Activated CD4-positive, alpha-beta T cell treated with anti-CD3 and anti-CD28 coated beads, Interleukin-2, amount 10 ng/mL, durations not matched to agents 24 days and 14 days (primary cell): ENCODE measurements at places on chromosomes 4 and X.

- DNase-seq, result no peak
These were observed 2.6 kb upstream of the ADH1A start for GRCh38 chr4:99293357-99293756.

GRCh38 chr4:71417150-71417549, 78.3 kb downstream of the SLC4A4 start:
- DNase-seq, result no peak

DNA sequence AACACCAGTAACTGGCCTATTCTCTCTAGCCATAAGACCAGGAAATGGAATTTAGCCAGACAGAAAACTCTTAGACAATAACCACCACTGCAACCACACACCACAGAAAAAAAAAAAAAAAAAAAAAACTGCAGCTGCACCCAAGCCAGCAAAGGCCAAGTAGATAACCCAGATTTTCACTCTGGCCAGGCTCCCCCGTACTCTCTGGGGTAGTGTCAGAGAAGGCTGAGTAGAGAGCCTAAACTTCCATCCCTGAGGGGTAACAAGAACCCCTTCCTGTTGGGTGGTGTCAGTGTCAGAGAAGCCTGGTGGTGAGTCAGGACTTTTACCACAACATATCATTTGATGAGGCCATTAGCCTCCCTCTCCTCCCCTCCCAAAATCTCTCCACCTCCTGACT, 5.6 kb upstream of the DLG3 start:
- DNase-seq, result peak; percentile 61

DNA sequence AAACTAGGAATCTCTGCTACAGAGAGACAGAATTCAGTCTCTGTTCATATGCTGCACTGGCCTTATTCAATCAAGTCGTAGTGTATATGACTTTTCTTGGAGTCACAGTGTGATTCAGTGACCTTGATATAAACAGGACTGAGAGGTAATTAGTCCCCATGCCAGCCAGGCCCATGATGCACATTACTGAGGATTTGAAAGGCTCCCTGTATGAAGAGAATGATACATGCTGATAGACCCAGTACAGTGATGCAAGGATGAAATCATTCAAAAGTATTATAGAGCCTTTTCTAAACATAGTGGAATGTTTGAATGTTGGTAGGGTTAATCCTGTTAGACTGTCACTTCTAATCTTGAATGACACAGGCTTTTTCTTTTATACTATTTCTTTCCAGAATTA, 34.1 kb downstream of the ANXA3 start:
- no peak for DNase-seq

GRCh38 chr4:142350871-142351270, 495.2 kb downstream of the INPP4B start:
- DNase-seq, result no peak

DNA sequence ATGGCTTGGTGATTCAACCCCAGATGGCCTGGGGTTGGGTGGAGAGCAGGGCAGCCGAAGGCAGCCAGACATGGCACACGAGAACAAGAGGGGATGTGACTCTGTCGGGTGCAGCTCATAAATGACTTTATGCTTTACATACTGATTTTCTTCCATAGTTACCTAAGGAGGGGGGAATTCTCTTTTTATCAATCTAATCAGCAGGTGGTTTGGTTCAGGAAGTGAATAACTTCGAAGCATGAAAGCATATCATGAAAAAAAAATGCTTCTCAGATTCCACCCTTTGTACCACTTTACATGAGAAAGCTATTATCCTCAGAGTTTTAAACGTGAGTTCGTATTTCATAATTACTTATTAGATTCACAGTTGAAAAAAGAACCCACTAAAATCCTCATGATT, 908.9 kb upstream of the LCORL start:
- DNase-seq, result no peak

- no peak for DNase-seq
These were observed 9.0 kb downstream of the BMP3 start for GRCh38 chr4:81039351-81039972.

DNA sequence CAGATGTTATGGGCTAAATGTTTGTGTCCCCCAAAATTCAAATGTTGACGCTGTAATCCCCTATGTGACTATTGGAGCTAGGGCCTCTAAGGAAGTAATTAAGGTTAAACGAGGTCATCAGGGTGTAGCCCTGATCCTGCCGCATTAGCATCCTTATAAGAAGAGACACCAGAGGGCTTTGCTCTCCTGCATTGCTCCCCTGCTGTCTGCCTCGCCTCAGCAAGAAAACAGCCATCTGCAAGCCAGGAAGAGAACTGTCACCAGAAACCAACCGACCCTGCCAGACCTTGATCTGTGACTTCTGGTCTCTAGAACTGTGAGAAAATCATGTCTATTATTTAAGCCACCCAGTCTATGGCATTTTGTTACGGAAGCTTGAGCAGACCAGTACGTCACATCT, 331.9 kb downstream of the DCTD start:
- DNase-seq, result no peak

DNA sequence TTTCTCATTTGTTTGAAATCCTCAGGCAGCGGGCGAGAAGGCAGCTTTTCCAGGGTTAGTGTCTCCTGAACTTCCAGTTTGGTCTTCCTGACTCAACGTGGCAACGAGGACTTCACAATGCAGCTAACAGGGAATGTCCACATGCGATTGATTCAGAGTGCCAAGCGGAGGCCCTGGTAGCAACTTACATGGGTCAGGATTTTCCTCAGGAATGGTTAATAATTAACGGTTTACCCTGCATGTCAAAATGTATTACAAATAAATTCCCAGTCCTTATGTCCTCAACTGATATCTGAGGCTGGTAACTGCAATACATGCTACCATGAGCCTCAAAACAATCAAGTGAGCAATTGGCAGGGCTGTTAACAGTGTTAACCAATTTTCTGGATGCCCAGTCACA, 67.2 kb downstream of the MAP3K15 start:
- no peak for DNase-seq

DNA sequence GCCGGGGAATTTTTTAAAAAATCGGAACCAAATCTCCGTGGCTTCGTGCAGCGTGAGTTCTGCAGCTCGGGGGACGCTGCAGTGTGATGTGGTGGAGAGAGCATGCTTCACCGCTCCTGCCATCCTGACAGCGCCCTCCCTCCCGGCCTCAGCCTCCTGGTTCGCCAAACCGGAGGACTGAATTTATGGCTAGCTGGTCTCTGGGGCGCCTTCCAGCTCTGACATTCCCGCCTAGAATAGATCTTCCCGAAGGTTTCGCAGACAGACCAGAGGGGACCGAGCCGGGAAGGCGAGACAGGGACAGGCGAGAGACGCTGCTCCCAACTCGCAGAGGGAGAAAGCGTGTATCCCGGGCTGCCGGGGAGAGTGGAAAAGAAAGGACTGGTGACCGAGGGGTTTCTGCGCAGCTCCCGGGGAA, 25.9 kb downstream of the HOPX start:
- DNase-seq, result peak; percentile 64

- no peak for DNase-seq
These were observed 75.8 kb upstream of the CCDC160 start for GRCh38 chrX:134161162-134161561.

DNA sequence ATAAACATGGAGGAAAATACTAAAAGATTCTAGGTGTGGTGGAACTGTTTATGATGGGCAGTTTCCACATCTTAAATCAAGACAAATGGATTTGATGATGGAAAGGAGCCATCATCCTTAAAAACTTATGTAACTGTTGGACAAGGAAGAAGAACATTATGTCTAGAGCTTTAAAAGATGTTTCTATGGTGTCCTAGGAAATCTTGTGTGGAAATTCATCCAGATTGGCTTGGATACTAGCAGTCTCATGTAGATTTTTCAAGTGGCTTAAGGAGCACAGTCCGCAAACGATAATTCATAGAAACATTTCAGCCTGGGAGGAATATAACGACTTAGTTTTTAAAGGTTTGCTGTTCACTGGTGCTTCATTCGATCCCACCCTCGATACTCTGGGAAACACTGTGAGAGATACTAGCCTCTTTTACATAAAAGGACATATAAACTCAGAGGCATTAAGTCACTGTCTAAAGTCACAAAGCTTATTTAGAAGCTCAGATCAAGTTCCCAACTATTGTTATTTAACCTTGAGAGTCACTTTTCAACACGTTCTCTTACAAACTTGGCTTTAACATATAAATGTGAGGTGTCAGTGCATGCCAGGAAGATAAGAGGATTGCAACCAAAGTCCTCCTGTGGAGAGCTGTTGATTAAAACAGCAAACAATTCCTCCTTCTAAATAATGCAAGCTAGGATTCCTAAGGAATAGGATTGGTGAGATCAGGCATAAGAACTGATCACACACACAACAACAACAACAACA, 135.7 kb upstream of the SCML1 start:
- no peak for DNase-seq

DNA sequence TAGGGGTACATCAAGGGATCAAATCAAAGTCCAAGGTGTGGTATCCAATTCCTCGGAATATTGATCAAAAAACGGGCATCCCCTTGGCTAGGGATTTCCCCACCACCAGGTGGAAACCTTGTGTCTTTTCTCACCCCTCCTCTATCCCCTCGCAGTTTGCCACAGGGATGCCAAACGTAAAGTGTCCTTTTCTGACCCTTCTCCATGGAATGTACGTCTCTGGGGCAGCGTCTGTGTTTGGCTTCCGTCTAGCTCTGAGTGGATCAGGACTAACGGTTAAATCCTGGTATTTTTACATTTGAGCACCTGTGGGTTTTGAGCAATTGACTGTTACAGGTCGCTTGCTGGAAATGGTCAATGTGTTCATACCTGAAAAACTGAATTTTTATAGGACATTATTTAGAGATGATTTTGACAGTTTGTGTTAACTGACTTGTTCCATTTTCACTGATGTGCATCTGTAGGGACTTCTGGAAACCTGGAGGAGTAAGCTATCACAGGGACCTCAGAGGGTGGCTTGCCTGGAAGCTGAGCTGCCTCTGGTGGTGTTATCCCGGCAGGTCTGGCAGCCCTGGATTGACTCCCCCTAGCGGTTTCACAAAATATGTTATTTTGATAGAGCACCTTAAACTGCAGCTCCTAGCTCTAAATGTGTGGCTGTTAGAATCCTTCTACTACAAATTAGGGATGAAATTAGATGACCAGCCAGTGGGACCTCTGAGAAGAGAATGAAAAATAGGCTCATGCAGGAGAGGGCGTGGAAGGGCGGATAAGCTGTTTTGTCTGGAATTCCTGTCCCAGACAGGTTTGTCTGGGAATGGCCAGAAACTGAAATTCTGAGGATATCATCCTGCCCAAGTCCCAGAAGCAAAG, 8.8 kb upstream of the MGST2 start:
- peak; percentile 84 for DNase-seq

DNA sequence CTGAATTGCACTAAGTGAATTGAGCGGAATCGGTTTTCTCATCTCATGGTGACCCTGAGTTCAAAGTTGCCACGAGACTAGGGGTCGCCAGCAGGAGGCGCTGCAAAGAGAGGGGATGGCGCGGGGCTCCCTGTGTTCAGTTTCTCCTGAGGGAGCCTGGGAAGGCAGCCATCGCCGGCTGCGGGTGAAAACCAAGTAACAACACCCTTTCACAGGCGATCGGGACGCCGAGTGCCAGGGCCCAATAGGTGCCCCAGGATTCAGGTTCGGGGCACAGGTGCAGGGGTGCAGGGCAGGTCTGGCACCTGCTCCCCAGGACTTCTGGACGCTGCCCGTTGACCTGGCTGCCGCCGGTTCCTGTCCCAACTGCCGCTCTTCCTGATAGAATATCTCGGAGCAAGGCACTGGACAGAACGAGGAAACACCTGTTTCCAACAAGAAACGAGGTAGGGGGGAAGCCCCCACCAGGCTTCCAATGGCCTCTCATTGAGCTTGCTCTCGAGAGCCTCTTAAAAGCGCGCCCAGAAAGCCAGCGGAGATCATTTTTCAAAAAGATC, 1.1 kb upstream of the FGF16 start:
- DNase-seq, result peak; percentile 59

- DNase-seq, result no peak
These were observed 648.3 kb downstream of the SPRY1 start for GRCh38 chr4:124044867-124045266.

GRCh38 chrX:44881549-44881948, 8.6 kb downstream of the KDM6A start:
- DNase-seq, result no peak

GRCh38 chr4:96149894-96150293, 310.0 kb downstream of the PDHA2 start:
- DNase-seq, result no peak

DNA sequence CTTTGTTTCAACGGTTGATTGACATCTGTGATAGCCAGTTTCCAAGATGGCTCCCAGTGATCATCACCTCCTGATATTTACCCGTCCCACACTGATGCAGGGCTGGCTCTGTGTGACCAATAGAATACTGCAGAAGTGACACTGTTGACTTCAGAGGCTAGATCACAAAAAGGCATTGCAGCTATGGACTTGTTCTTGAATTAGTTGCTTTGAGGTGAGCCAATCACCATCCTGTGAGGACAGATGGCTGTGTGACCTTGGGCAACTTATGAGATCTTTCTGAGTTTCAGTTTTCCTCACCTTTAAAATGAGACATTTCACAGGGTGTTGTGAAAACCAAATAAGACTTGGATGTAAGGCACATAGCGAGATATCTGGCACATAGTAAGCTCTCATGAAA, 1.8 kb upstream of the GPR82 start:
- DNase-seq, result no peak

- no peak for DNase-seq
These were observed 26.9 kb downstream of the CCNG2 start for GRCh38 chr4:77183777-77184420.

GRCh38 chr4:137997496-137997895, 244.7 kb downstream of the SLC7A11 start:
- DNase-seq, result no peak

GRCh38 chr4:41750121-41750625, 1.6 kb upstream of the PHOX2B start:
- DNase-seq, result no peak

- DNase-seq, result no peak
These were observed 224.1 kb upstream of the FGF16 start for GRCh38 chrX:77223046-77223445.

GRCh38 chrX:16310326-16310725, 143.0 kb downstream of the MAGEB17 start:
- no peak for DNase-seq

- no peak for DNase-seq
These were observed 317.8 kb upstream of the GALNT7 start for GRCh38 chr4:172850838-172851237.

- DNase-seq, result no peak
These were observed 144.2 kb downstream of the PABPC4L start for GRCh38 chr4:134057356-134057755.

GRCh38 chrX:153626863-153627674, 19.9 kb upstream of the DUSP9 start:
- DNase-seq, result no peak

DNA sequence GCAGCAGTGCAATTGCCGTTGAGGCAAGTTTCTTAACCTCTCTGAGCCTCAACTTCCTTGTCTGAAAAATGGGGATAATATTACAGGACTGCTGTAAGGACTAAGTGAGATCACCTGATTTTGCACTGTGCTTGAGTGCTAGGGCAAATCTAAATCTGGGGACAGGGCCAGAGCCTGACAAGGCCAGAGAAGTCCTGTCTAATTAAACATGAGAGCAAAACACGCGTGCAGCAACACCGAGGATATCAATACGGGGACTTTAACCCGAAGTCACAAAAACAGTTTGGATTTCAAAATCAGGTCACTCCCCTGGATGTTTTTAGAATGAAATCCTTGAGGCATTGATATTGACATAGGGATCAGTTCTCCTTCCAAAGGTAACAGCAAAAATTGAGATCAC, 5.7 kb upstream of the GJB1 start:
- DNase-seq, result no peak

GRCh38 chr4:182252220-182252619, 9.0 kb downstream of the TENM3 start:
- DNase-seq, result no peak

GRCh38 chrX:23292988-23293651, 41.5 kb upstream of the PTCHD1 start:
- DNase-seq, result no peak

GRCh38 chr4:185534866-185535611, at the start of gene PDLIM3:
Gene PDLIM3 (minus strand): TSS chr4:185535507. CDS start chr4:185535434, 73 bp downstream.
- DNase-seq, result no peak
